ENCODE measurements at places on chromosomes 7 and 10.

DNA sequence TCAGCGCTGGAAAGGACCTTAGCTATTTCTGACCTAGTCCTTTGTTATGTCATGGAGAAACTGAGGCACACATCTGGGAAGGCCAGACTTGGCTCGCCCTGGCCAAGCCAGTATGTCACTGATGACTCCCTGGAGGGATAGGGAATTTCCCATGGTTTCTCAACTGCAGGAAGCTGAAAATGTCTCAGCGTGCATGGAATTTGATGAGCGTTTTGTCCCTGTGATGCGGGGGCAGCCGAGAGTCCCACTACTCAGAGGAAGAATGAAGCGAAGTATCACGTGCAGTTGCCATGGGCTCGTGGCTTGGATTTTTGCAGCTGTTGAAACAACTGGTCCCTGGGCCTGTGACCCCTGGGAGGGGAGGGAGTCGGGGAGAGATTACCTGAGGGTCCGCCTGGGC lies 44.8 kb downstream of the CLIP2 start:
- DNase-seq, result no peak

- DNase-seq, result no peak
These were observed 324.1 kb upstream of the NPSR1 start for GRCh38 chr7:34333925-34334324.

DNA sequence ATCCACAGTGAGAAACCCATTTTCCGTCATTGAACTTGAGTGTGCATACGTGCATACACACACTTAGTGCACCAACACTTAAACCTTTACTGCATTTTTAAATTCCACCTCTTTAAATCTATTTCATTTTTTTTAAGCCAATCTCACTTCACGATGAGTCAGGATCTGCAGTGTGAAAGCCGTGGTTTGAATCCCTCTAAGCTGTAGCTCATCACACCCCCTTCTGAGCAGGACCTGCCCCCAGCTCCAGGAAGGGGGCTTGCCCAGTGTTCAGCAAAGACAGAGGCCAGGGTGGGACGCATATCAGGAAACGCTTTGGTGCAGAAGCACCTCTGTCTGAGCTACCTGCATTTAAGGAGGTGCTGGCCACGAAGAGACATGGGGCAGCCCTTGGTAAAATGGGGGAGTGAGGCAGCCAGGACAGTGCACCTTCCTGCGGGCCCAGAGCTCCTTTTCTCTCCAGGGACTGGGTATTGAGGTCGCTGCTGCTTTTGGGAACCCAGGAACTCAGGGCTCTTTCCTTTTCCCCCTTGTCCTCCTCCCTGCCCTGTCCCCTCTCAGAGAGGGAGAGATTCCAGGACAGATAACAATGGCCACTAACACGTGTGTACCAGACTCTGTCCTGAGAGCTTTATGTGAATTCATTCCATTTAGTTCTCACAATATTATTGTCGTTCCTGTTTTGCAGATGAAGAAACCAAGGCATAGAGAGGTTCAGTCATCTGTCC lies 21.7 kb downstream of the ZNF316 start:
- DNase-seq, result no peak

- no peak for DNase-seq
These were observed 1.7 kb upstream of the MRLN start for GRCh38 chr10:59754951-59755350.

DNA sequence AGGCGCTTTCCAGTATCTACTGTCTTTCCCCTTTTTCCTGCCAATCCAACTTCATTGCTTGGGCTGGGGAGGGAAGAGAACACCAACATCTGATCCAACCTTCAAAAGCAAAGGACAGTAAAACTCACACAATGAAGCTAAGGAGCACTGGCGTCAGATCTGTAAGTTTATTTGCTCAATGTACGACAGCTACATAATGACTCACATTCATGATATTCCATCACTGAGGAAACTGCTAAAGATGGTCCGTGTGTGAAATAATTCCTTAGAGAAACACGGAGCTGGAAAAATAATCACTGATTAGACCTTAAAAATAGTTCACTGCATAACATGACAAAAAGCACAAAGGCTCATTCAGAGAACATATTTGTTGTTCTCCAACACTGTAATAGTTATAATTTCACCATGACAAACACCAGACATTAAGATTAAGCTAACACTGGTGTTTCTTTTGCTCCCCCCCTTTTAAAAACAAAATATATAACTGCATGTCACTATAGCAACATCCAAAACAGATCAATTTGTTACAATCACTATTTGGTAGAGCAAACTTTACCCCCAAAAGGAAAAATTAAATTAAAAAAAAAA lies 24.3 kb downstream of the HSPB1 start:
- no peak for DNase-seq

DNA sequence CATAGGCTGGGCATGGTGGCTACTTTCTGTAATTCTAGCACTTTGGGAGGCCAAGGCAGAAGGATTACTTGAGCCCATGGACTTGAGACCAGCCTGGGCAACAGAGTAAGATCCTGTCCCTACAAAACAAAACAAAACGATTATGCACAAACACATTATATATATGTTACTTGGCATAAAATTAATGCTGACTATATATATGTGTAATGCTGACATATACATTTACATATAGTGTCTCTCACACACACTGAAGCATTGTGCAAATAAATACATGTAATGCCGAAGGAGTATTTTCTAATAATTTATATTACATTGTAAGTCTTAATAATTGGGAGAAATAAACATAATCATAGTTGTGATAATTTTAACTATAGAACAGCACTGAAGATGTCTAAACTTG lies 621.8 kb upstream of the ZNF722 start:
- DNase-seq, result no peak

DNA sequence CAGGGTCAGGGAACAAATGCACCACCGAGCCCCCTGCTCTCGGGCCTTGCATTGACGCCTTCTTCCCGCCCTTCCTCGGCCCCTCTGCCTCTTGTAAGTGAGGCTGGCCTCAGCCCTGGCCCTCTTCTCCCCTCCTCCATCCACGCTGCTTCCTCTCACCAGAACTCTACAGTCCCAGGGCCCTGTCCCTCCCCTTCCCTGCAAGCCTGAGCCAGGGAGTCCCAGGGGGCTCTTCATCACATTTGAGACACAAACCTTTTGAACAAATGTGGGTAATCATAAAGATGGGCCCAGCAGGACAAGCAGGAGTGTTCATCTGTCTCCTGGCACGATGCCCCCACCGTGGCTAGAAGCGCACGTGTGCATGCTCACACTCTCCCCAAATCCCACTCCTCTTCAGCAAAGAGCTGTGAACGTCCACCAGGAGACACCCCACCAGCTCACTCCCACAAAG lies 57.7 kb downstream of the SLIT1 start:
- DNase-seq, result no peak

- no peak for DNase-seq
These were observed 19.5 kb downstream of the KCNMA1 start for GRCh38 chr10:77618117-77618516.

- DNase-seq, result no peak
These were observed 262.9 kb downstream of the SNX13 start for GRCh38 chr7:17677408-17677807.

- no peak for DNase-seq
These were observed 1.1 kb downstream of the AHR start for GRCh38 chr7:17299483-17299991.

DNA sequence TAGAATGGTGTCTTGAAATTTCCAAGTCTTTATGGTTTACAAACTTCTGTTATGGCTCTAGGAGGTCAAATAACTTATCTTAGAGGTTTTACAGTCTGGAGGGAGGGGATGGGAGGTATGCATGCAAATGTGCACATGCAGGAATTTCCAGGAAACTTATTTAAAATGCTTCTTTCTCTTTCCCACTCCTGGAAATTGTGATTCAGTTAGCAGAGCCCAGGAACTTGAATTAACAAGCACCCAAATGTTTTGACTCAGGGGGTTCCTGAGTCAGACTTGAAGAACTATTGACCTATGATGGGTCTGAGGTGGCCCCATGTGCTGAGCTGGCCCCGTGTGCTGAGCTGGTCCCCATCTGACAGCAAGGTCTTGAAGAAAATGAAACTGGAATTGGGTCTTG lies 669.4 kb downstream of the INHBA start:
- no peak for DNase-seq

DNA sequence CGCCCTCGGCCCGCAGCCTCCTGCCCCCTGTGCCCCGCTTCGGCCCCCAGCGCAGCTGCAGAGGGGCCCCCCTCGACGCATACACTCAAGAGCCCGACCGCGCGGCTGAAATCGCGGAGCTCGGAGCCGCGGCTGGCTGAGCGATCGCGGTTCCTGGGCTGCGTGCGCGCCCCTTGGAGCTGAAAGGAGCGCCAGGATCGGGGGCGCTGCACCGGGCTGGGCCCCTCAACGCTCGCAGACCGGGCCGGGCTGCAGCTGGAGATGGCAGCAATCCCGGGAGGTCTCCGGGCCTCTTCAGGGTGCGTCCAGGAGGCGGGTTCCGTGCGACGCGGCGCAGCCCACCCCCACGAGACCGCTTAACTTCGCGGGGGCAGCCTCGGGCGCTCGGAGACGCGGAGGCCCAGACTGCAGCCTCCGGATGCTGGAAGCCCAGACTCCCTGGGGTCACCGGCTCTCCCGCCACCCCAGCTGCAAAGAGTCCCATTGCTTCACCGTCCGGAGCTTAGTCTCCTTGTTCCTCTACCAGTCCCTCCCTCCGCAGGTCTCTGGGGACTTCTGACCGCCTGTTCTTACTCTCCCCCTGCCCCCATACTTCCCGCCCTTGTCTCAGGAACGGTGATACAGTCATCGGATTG lies 73.0 kb upstream of the LRRC4 start:
- DNase-seq, result no peak

DNA sequence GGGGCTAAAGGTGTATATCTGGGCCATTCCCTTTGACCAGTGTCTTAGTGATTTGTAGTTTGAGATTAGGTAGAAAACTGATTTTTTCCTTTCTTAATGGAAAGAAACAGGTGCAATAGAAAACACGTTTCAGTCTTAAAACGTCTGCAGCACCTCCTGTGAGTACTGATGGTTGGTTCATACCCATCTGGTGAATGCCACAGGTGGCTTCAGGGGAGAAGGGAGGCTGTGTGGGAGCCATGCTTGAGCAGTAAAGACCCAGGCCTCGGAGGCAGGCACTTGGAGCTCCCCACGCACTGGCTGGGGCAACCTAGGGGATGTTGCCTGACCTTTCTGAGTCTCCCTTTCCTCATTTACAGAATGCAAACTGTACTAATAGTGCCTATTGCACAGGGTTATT lies 171.5 kb upstream of the GRB10 start:
- DNase-seq, result no peak

DNA sequence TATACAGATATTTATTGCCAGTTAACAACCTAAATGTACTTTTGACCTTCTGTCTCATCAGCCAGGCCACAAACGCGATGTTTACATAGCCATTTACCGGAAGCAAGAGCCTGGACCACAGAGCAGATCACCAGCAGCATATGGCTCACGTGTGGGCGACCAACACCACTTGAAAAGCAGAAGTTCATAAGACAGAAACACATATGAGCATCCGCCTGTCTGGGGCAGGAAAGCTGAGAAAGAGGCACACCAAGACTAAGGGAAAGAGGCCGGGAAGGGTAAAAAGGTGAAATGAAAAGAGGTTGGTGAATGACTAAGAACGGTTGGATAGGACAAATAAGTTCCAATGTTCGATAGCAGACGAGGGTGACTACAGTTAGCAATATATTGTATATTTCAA lies 1.3 kb downstream of the ABCB1 start:
- no peak for DNase-seq

- DNase-seq, result no peak
These were observed 161.6 kb downstream of the NRCAM start for GRCh38 chr7:108294595-108294994.

DNA sequence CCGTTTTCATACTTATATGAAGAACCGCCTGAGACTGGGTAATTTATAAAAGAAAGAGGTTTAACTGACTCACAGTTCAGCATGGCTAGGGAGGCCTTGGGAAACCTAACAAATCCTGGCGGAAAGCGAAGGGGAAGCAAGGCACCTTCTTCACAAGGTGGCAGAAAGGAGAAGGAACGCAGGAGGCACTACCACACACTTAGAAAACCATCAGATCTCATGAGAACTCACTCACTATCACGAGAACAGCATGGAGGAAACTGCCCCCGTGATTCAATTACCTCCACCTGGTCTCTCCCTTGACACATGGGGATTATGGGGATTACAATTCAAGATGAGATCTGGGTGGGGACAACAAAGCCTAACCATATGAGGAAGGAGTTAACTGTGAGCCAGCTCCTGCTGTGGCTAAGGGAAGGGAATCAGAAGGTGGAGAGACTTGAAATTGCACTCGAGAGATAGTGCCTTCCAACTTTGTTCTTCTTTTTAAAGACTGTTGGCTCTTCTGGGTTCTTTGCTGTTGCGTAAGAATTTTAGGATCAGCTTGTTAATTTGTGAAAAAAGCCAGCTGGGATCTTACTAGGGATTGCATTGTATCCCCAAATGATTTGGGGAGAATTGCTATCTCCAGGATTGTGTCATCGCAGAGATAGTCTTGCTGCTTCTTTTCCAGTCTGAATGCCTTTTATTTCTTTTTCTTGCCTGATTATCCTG lies 21.0 kb downstream of the OPTN start:
- DNase-seq, result no peak

GRCh38 chr10:58665361-58665760 lies 152.7 kb downstream of the BICC1 start:
- DNase-seq, result no peak

GRCh38 chr10:107986571-107986970 lies 822.1 kb upstream of the SORCS1 start:
- DNase-seq, result no peak

DNA sequence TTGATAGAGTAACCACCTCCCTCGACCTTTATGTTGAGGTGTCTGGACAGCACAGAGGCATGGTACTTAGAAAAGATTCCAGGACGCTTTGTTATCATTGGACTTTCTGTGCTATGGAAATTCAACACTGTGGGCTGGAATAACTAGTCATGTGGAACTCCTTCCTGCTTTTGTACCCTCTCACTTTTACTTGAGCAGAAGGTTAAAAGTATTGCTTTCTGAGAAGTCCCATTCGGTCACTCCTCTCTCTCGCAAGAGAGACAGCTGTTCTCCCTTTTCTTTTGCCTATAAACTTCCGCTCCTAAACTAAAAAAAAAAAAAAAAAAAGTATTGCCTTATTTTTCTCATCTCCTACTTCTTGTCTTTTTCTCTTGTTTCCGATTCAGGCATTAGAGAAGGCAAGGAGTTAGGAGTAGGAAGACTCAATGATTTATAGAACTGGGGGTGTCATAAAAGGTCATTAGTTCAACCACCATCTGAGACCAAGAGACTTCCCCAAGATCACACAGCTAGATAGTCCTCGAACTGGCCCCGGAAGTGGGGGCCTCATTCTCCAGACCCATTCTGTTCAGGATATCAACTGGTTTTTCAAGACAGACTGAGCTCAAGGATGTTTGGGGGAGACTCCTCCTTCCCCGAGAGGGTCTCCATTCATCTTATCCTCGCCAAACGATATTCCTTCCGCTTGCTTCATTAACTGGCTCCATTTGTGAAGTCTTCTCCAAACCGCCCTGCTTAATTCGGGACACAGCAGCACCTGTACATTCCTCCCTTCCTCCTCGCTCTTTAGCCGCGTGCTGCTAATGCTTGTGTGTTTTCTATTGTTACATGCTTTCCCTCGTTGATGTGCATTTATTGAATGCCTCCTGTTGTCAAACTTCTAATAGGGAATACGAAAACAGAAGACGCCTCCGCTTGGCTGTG lies 995 bp upstream of the INPP5F start:
- no peak for DNase-seq

GRCh38 chr7:30206491-30206890 lies 71.7 kb downstream of the MTURN start:
- DNase-seq, result no peak

- DNase-seq, result no peak
These were observed 962 bp upstream of the SLC26A4 start for GRCh38 chr7:107659666-107660065.
